ENCODE measurements at places on chromosomes 3 and 15. TPM values are rescaled to one million over a fixed set of nuclear protein-coding genes. Genes with fewer than 3 reads are reported as not detected.

GRCh38 chr3:148162132-148162531 lies 535.6 kb upstream of the AGTR1 start:
- H3K27ac ChIP-seq, result no peak overlapping the region
- no peak overlapping the region for H3K4me3 ChIP-seq
- H3K27me3 ChIP-seq, result no peaks in the 10 kb centered on the region
- no peaks in the 10 kb centered on the region for H3K36me3 ChIP-seq
- no peaks in the 10 kb centered on the region for H3K4me1 ChIP-seq

DNA sequence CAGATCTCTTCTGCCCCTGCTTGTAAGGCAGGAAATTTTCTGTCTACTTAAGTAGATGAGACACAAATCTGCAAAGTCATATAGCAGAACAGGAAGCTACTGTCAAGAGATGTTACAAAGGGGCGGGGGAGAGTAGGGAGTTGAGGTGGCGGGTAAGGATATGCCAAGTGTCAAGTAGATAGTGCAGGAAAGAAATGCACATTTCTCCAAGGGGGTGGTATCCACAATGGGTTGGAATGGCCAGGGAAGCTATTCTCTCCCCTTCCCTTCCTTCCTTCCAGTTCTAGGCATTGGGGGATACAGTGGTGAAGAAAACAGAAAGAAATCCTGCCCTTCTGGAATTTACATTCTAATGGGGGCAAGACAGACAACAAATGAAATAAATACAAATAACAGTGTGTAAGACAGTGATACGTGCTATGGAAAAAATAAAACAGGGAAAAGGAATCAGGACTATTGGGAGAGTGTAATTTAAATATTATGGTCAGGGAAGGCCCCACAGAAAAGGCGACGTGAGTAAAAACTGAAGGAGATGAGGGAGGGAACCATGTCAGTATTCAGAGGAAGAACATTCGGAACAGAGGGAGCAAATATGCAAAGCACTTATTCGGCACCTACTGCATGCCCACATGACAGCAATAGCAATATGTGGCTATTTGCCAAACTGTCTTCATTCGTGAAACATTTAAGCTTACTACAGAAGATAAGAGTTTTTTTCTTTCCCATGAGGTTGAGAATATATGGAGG lies 42.8 kb upstream of the RNU6-1 start:
- H3K27me3 ChIP-seq, result no peaks in the 10 kb centered on the region
- DNase-seq, result peak; percentile 83
- peak overlapping the region; percentile 52 for H3K4me3 ChIP-seq

GRCh38 chr3:71657831-71658530 lies 67.2 kb downstream of the EIF4E3 start:
- DNase-seq, result no peak
- H3K4me1 ChIP-seq, result no peaks in the 10 kb centered on the region
- H3K27ac ChIP-seq, result no peak overlapping the region
- H3K27me3 ChIP-seq, result no peaks in the 10 kb centered on the region
- no peak overlapping the region for H3K4me3 ChIP-seq

Gene EPHB3
- 0.80 TPM for polyA plus RNA-seq

Gene ADAMTS9
- not detected for polyA plus RNA-seq

DNA sequence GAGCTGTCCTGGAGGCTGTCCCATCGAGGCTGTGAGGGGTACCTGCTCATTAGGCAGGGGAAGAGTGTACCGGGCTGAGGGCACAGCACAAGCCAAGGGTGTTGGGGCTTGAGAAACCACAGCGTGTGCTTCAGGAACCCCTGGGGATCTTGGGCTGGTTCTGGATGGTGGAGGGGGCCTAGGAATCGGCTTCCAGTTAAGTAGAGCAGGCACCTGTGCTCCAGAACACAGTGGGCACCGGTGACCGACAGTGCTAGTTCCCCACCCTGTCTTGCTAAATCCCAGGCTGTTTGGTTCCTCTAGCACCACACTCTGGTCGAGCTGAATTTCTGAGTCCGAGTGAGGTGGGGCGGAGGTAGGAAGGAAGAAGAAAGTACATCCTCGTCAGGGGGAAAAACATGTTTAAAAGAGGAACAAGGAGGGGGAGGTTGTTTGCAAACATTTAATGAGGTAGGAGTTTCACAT lies 29.1 kb downstream of the SLC6A6 start:
- H3K36me3 ChIP-seq, result peaks cover 10% of the 10 kb centered on the region
- DNase-seq, result no peak
- peaks cover 97% of the 10 kb centered on the region for H3K4me1 ChIP-seq
- H3K4me3 ChIP-seq, result no peak overlapping the region

Gene PKM
- polyA plus RNA-seq, result 999 TPM
